CD4-positive, alpha-beta T cell treated with Interleukin-17A for 4 hours (primary cell): ENCODE measurements at places on chromosomes 5 and 9.

DNA sequence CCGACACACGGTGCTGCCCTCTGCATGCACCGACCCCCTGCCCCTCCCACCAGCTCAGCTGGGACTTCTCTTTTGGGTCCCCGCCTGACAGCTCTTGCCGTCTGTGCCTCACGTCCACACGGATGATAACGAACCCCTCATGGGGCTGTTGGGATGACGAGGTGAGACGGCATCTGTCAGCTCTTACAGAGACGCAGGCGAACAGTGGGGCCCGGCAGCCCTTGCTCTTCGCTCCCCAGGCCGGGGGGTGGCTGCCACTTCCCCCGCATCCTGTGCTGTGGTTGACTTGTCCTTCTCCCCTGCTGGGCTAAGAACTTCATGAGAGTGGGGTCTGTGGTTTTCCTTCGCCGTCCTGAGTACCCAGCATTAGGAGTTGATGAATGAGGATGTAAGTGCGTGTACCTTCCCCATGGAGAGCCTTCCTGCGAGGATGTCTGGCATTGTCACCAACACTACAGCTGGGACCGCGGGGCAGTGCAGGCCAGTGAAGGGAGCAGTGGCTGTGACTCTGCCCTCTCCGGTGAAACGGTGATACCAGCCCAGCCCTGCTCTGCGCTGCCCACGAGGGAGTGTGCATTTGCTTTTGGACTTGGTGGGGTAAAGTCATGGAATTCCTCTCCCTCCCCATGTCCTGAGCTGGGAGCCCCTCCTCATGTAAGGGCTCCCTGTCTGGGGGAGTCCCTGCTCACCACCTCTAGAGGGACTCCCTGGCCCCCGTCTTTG lies 23.2 kb downstream of the HK3 start:
- no peak for DNase-seq

GRCh38 chr9:114107286-114108001 lies 8.4 kb upstream of the KIF12 start:
- no peak for DNase-seq

DNA sequence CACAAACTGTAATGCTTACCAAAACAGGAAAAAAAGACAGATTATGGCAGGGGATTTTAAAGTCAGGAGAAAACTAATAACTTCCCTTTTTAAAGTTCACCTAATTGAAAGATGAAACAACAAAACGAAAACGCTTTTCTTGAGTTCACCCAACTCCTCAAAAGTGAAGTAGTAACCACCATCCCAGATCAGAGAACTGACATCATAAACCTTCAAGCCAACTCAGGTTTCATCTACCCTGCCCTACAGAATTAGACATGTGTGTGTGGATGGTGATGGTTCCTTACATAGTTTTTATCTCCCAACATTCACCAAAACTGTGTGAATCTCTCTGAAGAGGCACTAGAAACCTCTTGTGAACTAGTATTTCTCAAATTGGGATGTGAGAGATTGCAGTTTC lies 195.2 kb upstream of the PTGER4 start:
- DNase-seq, result no peak

GRCh38 chr5:34622098-34622400 lies 34.1 kb upstream of the RAI14 start:
- no peak for DNase-seq

- no peak for DNase-seq
Observed at GRCh38 chr9:81631218-81631745, 58.1 kb downstream of the TLE1 start.

DNA sequence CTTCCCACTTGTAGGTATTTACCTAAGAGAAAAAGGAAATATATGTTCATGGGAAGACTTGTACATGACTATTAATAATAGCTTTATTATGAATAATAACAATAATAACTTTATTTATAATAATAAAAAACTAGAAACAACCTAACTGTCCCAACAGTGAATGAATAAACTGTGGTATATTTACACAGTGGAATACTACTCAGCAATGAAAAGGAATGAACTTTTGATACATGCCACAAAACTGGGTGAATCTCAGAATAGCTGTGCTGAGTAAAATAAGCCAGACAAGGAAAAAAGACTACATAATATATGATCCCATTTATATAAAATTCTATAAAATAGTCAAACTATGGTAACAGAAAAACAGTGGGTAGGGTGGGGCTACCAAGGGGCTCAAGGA lies 88.7 kb downstream of the SCAMP1 start:
- no peak for DNase-seq

DNA sequence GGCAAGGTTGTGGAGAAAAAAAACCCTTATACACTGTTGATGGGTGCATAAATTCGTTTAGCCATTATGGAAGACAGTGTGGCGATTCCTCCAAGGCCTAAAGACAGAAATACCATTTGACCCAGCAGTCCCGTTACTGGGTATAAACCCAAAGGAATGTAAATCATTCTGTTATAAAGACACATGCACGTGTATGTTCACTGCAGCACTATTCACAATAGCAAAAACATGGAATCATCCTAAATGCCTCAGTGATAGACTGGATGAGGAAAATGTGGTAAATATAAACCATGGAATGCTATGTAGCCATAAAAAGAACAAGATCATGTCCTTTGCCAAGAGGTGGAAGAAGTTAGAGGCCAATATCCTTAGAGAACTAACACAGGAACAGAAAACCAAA lies 119.9 kb upstream of the PRR16 start:
- DNase-seq, result no peak
